SHP77 (cell line): ENCODE measurements at places on chromosomes 1 and 21.

GRCh38 chr21:27683292-27683691 lies 716.4 kb upstream of the ADAMTS5 start:
- DNase-seq = no peak

DNA sequence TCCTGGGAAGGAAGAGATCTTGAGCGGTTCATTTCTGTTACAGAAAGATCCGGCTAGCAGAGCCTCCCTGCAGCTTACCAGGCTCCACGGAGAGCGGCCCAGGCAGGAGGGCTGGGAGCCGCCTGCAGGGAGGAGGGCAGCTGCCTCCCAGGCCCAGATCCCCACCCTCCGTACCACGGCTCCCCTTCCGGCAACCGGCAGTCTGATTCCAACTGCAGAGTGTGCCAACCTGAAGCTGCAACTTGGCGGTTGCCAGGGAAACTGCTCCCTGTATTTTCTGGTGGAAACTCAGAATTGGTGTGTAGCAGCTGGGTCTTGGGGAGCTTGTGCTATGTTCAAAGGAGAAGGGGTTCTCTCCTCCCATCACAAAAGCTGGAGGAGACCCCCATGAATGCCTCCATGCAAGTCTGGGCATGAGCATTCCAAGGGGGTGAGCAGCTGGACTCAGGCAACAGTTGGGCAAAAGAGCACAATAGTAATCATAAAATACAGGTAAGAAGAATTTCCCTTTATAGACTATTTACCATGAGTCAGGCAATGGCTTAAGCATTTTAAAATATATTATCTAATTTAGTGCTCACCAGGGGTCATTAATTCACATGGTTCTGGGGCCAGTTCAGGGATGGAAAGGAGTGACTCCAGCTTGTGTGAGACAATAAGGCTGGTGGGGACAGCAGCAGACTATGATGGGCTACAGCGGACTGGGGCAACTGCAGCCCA lies 46.1 kb upstream of the KAZN start:
- no peak for DNase-seq

DNA sequence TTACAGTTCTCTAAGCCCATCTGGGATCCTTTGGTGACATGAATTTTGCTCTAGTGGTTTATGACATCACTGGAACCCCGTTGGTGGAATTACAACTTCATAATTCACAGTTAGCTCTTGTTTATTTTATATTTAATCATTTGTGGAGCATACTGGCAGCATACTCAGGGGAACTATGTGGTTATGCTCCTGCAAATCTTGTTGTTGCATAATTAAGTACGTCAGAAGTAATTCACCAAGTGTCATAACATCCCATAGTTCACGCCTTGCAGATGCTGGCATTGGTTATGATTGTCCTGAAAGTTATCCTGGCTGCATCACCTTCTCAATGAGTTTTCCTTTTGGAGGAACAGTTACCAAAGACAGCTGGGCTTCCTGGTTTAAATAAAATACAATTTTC lies 16.5 kb downstream of the PRRX1 start:
- DNase-seq = no peak

DNA sequence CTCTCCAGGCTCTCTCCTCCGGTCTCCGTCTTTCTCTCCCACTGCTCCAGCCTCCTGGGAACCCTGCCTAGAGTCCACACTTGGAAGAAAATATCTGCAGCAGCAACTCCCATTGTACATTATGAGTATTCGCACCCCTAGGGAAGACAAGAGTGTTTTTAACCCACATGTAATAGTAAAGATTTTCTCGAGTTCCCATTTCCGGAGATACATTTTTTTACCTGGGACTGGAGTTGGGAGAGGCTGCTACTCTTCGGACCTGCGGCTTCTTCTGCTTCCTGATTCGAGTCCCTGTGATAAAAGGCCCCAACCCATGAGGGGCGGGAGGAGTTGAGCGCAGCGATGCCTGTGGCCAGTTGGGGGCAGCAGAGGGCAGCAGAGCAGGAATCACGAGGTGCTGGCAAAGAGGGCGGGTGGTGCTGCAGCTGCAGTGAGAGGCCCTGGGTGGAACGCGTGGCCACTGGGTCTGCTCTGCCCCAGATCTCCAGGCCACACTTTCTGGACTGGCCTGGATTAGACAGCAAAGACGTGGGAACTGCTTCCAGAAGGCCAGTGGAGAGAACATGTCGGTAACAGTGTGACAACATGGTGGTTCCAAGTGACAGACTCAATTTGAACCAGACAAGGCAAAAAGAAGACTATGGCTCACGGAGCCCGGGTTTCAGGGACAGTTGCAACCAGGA lies 221.0 kb upstream of the CSF3R start:
- DNase-seq = peak; percentile 70
